ENCODE measurements at places on chromosomes 6 and 20.

DNA sequence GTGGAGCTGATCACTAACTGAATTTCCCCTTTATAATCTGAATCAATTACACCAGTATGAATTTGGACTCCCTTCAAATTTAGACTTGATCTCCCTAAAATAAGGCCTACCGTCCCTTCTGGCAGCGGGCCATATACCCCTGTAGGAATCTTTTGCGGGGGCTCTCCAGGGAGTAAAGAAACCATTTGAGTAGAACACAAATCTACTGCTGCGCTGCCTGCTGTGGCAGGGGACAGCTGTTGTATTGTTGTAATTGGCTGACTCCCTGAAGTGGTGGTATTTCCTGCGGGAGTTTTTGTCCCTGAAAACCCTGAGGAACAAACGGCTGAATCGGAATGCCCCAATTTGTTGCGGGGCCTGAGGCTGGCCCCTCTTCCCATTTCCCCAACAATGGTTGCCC is 16.0 kb upstream of the PTCRA start:
- no peak for DNase-seq

- DNase-seq = no peak
Measured at GRCh38 chr20:20211988-20212518, 155.9 kb upstream of the INSM1 start.

GRCh38 chr6:26021350-26022131 is 58.9 kb downstream of the TRIM38 start:
- peak; percentile 68 for DNase-seq

- DNase-seq = no peak
Measured at GRCh38 chr6:100426241-100426640, 38.5 kb downstream of the SIM1 start.

DNA sequence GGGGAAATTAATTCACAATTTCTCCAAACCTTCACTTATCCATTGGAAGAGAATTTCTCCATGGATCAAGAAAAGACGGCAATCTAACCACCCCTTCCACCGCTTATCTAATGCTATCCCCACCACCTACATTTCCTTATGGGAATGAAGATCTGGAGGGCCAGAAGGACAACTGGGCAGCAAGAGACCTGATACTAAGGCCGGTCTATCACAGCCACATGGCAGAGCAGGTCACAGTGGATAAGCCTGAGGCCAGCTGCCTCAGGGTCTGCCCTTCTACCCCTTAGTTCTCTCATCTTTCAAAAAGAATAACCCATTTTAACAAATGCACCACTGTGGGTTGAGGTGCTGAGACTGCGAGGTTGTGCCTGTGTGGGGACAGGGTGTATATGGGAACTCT is 37.1 kb downstream of the MAN1A1 start:
- DNase-seq = no peak

DNA sequence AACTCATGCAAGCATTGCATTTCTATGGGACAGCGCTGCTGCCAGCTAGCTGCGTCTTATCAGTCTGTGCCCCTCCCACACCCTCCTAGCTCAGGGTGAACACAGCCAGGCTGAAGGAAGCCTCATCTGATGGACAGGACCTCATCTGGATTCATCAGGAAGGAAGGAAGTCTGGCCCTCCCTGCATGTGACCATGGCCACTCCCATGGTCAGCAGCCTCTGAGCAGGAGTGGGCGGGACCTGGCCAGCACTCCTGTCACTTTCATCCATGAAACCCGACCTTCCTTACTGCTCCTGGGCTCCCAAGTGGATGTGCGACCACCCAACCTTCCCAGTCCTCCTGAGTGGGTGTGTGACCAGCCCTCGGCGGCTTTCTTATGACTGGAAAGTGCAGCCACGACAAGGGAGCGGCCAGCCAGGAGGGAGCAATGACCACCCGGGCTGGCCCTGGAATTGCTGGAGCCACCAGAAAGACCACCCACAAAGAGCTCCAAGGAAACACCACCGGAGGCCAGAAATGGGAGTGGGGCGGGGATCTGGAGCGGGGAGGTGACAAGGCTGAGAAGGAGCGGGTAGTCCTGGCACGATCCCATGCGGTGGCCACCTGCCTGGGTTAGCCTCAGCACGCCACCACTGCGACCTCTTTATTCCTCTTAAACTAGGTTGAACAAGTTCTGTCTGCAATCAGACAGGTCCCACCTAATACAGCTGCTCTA is 241.2 kb downstream of the TTLL2 start:
- no peak for DNase-seq

DNA sequence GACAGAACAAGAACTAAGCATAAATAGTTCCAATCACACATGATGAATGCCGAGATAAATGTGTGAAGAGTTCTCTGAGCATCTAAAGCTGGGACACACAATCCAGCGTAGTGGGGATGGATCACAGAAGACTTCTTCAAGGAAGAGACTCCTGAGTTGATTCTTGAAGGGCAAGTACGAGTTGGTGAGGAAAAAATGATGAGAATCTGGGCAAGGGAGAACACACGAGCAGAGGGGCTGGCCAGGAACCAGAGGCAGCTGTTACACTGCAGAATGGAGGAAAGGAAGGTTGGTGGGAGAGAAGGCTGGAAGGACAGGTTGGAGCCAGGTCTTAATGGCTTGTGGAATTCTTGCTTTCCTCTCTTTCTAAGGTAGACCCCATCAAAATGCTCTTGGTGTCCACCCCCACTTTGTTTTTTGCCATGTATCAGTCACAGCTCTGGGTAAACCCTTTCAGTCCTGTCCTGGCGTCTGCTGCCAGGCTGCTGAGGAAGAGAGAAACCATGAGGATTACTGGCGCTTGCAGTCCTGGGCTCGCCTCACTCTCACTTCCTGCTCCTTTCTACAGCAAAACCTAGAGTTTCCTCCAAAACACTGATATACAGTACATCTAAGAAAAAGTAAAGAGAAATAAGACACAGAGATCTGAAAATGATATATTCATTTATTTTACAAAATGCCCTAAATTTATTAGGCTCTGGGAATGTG is 127.6 kb upstream of the FAM184A start:
- DNase-seq = no peak

GRCh38 chr6:14294270-14294951 is 176.8 kb downstream of the CD83 start:
- DNase-seq = no peak

Measured in dorsolateral prefrontal cortex (tissue), 122 donors.